Stimulated activated CD8-positive, alpha-beta memory T cell treated with anti-CD3 and anti-CD28 coated beads, Interleukin-4, amount 100 ng/mL, for 4 hours (primary cell): ENCODE measurements at places on chromosomes 3 and 15.

- no peak for DNase-seq
Measured at GRCh38 chr3:62187022-62187431, 186.3 kb downstream of the FEZF2 start.

GRCh38 chr3:134345202-134345601, 29.0 kb downstream of the AMOTL2 start:
- DNase-seq = no peak

DNA sequence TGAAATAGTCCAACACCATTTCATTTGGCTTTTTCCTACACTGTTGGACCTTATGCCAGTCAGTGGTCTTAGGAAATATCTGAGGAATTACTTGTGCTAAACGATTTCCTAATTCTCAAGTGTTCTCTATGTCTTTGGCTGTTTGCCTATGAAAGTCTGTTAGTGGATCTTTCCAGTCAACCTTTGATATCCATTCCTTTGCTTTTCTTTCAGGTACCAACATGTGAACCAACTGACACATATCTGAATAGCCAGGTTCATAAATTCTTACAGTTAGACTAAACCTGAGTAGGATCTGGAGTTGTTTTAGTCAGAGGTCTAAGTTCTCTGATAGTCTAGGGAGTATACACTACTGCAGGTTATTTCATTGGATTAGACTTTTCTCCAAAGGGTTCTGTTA, 343.5 kb upstream of the LRRC3B start:
- DNase-seq = no peak

DNA sequence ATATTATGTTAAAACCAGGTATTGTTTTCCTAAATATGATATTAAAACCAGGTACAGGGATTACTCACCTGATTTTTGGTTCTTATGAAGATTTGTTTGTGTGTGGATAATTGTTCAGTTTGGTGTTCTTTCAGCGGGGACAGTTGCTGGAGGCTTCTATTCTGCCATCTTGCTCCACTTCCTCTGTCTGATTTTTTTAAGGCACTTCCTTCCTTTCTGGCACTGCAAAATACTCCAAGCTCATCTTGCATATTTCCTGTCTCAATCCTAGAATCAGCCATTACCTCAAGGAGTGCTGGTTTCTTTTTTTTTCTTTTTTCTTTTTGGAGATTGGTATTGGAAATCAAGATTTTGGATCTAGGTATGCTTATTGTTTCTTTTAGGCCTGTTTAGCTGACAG, 229.9 kb downstream of the SV2B start:
- DNase-seq = no peak

GRCh38 chr3:172217877-172218276, 178.5 kb downstream of the FNDC3B start:
- DNase-seq = no peak

- DNase-seq = no peak
Measured at GRCh38 chr15:85603703-85604102, 191.0 kb downstream of the KLHL25 start.

DNA sequence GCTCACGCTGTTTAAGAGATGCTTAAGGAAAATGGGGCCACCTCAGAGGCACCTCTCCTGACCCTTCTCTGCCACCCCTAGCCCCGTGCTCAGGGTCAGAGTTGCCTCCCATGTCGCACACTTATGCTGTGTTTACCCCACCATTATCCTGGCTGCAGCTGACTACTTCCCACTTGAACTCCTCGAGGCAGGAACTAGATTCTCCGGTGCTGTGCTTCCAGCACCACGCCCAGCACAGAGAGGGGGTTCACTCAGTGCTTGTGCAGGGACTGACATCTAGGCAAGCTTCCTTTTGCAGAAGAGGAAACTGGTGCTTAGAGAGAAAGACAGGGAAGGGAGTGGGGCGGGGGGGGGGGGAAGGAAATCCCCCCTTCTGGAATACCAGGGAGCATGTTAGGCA, 340.1 kb downstream of the RORA start:
- DNase-seq = no peak

DNA sequence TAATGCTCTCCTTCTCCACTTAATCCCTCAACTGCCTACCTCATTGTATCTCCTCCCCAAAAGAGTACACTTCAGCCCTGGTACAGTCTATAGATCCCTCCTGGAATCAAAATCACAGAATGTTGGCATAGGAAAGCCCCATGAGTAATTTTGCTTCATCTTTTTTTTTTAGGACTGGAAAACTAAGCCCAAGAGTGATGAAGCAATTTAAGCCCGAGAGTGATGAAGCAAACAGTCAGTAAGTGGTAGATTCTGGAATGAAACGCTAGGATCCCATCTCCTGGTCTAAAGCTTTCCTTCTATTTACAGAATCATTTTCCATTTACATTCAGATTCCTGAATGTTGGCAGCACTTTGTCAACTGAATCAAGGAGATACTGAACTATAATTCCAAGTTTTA, 29.8 kb upstream of the PLAAT1 start:
- DNase-seq = no peak

DNA sequence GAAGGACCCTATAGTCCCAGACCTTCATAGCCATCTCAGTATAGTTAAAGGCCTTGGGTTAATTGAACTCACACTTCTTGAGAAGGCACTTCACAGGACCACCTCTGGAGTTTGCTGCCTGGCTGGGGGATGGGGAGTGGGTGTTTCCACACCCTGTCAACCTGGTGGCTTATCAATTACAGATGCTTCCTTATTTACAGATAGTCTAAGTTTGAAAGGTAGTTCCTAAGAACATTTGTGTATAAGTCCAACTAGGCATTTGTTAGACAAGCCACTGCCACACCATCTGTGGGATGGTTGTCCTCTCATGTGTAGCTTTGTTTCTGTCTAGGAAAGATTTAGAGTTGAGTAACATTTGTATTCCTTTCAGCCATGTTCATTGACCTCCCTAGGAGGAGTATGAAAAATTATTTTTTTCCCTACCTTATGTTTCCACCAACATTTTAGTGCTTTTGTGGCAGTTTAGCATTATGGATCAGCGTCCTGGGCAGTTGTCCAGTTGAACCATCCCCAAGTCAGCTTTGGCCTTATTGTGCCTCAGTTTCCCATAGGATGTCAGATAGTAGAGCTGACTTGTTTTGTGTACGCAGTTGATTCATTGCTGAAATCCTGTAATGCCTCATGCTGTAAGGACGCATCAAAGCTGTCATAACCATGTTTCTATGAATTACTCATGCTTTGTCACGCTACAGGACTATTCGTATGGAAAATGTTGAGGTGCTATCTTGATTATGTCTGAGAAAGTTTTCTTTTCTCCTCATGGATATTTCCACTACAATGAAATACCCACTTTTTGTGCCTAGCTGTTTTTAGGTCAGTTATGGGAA, 21.2 kb upstream of the SIAH2 start:
- no peak for DNase-seq

DNA sequence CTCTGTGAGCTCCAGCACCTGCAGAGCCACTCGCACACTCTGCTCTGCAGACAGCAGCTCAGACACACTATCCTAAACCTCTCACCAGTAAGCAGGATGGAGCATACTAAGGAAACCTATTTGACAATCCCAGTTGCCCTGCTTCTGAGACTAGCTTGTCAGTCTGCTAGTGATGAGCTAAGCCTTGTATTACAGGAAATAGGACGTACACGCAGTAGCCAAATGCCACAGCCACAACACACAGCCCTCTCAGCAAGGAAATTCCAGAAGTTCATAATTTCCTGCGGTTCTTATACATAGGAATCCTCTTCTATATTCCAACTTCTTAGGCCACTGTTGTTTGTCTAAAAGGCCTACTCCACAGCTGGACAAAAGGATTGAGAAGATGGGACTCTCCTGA, 74.5 kb downstream of the MYLK start:
- DNase-seq = no peak

GRCh38 chr3:130378677-130379191, 33.3 kb downstream of the COL6A5 start:
- no peak for DNase-seq

DNA sequence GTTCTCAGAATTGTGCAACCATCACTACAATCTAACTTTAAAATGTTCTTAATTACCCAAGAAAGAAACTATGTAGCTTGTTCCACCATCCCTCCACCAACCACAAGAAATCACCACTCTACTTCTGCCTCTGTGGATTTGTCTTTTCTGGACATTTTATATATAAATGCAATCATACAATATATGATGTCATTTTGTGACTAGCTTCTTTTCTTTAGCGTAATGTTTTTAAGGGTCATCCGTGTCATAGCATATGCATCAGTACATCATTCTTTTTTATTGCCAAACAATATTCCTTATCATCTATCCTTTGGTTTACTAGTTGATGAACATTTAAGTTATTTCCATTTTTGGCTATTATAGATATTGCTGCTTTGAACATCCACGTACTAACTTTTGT, 5.8 kb downstream of the ROBO2 start:
- no peak for DNase-seq

GRCh38 chr3:63069806-63070475, 194.7 kb upstream of the CADPS start:
- DNase-seq = no peak

GRCh38 chr15:77538027-77538451, 94.7 kb downstream of the LINGO1 start:
- DNase-seq = no peak

DNA sequence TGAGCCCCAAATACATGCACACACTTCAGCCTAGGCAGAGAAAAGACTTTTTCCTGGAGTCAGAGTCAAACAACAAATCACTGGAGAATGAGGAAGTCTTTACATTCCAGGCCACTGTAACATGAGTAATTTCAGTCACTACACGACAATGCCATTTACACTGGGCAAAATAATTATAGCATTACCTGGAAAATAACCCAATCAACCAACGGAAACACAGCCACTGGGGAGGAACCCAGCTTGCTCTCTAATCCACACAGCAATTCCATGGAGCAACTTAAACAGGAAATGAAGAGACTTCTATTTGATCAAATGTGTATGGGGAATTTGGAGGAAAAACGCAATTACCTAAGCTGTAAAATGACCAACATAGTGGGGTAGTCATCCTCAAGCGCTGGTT, 15.2 kb downstream of the FSTL1 start:
- no peak for DNase-seq

DNA sequence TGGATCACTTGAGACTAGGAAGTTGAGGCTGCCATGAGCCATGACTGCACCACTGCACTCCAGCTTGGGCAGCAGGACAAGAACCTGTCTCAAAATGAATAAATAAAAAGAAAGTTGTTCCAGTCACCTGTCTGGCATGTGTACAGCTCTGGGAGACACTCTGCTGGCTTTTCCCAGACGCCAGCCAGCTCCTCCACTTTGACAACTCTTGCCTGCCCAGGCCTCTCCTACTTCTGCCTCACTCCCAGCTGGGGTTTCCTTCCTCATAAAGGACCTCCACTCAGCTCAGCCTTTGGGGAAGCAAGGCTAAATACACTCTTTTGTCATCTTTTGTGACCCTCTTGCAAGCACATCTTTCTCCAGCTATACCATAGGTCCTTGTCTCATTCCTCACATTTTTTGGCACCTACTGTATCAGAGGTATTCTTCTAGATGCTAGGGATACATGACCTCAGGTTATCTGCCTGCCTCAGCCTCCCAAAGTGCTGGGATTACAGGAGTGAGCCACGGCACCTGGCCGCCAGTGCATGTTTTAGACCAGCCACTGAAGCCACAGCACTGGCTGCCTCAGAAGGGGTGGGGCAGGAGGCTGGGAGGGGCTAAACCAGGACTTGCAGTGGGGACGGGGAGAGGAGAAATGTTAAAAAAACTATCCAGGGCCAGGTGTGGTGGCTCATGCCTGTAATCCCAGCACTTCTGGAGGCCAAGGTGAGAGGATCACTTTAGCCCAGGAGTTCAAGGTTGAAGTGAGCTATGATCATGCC, 10.0 kb upstream of the ELP6 start:
- no peak for DNase-seq

DNA sequence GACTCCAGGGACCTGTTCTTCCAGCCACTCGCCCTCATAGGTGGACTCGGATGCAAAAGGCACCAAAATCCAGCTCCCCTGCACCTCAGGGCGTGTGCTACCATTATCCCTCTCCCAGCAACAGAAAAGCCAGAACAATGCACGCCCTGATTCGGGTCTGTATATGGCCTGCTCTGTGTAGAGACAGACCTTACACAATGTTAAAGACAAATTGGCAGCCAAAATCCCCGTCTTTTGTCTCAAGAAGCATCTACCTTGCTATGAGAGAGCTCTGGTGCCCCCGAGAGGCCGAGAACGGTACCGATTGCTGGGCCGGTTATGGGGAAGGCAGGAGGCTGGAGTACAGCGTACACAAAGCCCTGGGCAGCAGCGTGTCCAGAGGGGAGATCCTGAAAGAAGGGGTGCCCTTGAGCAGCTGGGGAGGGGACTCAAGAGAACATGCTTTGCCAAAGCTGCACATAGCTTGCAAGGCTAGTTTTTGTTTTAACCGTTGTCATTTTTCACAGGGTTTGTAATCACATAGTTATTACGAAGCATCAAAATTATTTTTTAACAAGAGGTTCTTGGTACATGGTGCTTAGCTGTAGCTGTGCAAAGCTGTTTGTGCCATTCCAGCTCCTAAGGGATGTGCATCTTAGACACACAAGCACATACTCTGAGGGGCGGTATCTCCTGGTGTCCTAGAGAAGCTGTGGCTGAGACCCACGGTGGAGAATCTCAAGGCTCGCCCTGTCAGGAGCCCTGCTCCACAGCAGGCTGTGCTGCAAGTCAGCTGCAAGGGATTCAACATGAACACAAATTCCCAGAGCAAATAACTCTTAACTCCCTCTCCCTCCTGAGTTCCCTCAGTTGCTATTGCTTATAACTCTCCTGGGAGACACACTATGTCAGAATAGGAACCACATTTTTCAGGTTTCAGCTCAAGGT, 461.5 kb upstream of the PPP2R3A start:
- DNase-seq = no peak

- no peak for DNase-seq
Measured at GRCh38 chr3:23776352-23776891, 29.3 kb upstream of the UBE2E1 start.

DNA sequence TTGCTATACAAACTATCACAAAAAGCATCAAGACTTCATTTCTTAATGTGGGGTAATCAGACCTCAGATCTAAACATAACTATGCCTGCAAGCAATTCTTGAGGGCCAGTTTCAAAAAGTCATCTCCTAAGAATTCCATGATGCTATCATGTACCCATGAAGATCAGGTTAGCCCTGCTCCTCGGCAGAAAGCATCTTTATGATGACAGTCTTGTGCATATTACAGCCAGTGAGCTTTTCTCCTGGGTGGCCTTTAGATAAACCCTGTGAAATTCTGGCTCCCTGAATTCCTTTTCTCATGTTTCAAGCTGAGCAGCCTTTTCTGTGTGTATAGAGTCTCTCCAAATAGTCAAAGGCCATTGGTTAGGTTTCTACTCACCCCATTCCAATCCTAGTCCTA, 201.9 kb upstream of the MCTP2 start:
- DNase-seq = no peak

GRCh38 chr3:31567036-31567435, 34.3 kb downstream of the STT3B start:
- no peak for DNase-seq

GRCh38 chr3:2927259-2927658, 182.9 kb downstream of the IL5RA start:
- DNase-seq = no peak

- DNase-seq = no peak
Measured at GRCh38 chr3:172536993-172537419, 13.8 kb upstream of the TNFSF10 start.

- no peak for DNase-seq
Measured at GRCh38 chr15:62457100-62457499, 292.0 kb upstream of the C2CD4B start.

GRCh38 chr3:154119951-154120350, 1.2 kb upstream of the ARHGEF26 start:
- no peak for DNase-seq
